ENCODE measurements at places on chromosomes 7 and 10.

- DNase-seq = no peak
Observed at GRCh38 chr10:22620929-22621328, 93.4 kb downstream of the PIP4K2A start.

GRCh38 chr10:128912568-128913311, 554.3 kb upstream of the MGMT start:
- no peak for DNase-seq

DNA sequence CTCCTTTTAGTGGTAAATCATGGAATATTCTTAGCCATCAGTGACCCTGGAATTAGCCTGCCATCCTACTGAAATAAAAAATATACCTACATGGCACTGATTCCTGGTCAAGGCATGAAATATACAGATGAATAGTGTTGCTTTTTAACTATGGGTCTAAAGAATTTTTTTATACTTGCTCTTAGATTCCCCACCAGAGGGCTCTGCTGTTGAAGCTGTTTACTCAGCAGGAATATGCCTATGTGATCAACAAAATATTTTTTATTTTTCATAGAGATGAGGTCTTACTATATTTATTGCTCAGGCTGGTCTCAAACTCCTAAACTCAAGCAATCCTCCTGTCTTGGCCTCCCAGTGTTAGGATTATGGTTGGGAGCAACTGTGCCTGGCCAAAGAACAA, 13.5 kb downstream of the ZC3HC1 start:
- no peak for DNase-seq

DNA sequence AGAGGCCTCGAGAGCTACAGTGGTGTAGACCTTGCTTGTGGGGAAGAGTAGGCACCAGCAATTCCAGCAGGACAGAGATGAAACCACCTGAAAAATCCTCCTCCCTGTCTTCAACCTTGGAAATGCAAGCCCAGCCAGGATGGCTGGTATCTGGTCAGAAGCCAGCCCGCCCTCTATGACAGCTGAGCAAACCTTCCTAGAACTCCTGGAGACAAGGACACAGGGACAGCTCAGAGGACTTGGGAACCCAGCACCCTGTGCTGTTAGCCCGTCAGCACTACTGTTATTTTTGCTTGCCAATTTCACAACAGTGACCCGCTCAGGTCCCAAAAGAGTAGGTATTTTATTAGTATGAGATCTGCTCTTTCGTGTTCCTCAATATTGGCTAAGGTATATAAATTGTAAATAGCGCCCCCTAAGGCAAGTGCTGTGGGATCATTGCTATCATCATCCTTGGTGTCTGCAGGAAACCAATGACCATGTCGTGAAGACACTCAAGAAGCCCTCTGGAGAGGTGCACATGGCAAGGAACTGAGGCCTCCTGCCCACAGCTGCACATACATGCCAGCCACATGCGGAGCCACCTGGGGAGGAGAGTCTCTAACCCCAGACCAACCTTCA, 156.5 kb upstream of the CHST15 start:
- DNase-seq = no peak

DNA sequence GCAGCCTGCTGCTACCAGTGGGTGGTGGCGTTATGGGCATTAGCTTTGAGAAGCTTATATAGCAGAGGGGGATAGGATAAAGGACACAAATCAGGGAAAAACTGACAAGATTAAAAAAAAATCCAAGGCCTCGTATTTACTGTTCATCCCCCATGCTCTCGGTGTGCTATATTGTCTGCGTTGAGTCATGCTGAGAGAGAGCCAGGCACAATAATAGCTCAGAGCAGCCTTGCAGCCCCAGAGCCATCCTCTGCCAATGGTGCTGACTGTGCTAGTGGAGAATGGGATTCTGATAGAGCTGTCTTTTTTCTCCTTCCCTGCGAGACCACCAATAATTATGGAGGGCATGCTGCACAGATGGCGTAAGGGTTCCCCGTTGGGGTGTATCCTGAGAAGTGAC, 51.7 kb upstream of the FZD1 start:
- no peak for DNase-seq

DNA sequence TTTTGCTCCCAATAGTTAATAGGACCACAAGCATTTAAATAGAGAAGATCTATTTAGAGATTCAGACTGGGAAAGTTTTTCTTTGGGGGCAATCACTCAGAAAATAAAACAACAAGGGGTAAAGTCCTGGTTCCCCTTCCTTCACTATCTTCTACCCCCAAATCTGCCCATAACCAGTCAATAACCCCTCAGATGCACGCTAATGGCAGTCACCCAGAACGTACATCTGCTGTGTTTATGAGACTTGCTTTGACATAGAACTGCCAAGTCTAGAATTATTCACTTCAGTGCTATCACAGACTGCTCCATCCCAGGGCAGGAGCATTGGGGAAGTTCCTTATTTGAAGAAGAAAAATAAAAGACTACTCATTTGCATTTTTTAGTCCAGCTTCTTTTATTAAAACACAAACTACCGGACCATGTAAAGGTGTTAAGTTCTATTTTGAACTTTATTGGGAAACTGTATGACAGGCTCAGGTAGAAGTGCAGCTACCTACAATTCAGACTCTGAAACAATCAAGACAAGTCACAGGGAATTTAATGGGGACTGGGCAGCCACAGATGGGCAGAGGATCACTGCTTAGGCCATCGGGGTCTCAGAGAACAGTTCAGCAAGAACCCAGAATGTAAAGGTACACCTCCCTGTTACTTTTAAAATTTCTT, 38.4 kb downstream of the ANK3 start:
- no peak for DNase-seq
